ENCODE measurements at places on chromosomes 5 and 9. TPM values are rescaled to one million over a fixed set of nuclear protein-coding genes. Genes with fewer than 3 reads are reported as not detected.

Gene SPINK4
- total RNA-seq, result not detected

Gene FAM81B
- not detected for total RNA-seq

Gene TRIM14
- total RNA-seq, result 0.65 TPM

Gene SIT1
- not detected for total RNA-seq

Gene GALNT12
- 14.3 TPM for total RNA-seq

Gene ECSCR
- not detected for total RNA-seq
